ENCODE measurements at places on chromosomes 13 and 19.

- no peak for DNase-seq
Measured at GRCh38 chr19:39709026-39709872, 5.0 kb downstream of the LGALS14 start.

DNA sequence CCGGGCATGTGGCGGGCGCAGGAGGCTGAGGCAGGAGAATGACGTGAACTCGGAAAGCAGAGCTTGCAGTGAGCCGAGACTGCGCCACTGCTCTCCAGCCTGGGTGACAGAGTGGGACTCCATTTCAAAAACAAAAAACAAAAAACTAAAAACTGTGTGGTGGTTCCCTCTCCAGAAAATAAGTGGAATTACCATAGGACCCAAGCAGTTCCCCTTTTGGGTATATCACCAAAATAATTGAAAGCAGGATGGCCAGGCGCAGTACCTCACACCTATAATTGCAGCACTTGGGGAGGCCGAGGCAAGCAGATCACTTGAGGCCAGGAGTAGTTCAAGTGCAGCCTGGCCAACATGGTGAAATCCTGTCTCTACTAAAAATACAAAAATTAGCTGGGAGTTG is 15.7 kb upstream of the LDLR start:
- no peak for DNase-seq

DNA sequence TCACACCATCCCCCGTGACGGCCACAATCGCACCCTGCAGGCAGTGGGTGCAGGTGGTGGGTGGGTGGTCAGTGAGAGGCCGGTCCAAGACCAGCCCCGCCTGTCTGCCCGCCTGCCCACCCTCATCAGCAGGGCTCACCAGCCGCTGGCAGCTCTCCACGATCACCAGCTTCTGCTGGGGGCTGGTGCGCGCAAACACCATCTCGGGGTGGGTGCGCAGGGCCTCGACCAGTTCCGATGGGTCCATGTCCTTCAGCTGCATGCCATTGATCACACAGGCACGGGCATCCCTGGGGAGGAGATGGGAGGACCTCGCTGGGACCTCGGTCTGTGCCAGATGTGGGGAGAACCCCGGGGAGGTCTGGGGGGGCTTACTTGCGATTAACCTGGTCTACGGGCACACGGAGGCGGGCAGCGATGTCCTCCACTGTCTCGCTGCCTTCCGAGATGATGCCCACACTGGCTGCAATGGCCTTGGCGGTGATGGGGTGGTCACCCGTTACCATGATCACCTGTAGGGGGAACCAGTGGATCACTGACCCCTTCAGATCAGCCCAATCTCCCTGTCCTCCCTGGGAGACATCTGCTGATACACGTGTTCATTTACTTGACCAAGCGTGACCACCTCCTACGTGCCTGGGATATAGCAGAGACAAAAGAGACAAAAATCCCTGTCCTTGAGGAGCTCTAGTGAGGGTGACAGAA is 8.0 kb downstream of the ATP4A start:
- peak; percentile 44 for DNase-seq

DNA sequence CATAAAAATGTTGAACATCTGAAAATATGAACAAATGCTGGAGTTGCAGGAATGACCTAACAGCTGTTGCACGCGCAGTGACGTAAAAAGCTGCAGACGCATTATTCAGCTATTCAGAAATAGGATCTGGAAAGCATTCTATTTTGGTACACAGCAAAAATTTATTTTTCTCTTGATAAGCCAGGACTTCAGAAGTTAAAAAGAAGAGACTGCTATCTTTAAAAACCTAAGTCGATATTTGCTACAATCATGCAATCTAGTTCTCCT is 36.9 kb upstream of the STARD13 start:
- peak; percentile 87 for DNase-seq

DNA sequence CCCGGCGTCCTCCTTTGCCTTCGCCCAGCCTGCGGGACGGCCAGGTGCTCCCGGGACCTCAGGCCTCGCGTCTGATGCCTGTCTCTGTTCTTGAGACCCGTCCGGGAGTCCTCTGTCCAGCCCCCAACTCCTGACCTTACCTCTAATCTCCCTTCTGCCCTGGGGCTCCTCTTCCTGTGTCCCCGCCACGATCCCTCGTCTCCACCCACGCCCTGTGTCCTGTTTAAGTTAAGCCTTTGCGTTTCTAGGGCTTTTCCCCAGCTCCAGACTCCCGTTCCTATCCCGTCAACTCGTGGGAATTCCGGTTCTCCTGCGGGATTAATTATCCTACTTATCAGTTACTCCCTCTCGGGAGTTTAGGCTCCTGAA is 686 bp downstream of the LENG8 start:
- DNase-seq: peak; percentile 78

DNA sequence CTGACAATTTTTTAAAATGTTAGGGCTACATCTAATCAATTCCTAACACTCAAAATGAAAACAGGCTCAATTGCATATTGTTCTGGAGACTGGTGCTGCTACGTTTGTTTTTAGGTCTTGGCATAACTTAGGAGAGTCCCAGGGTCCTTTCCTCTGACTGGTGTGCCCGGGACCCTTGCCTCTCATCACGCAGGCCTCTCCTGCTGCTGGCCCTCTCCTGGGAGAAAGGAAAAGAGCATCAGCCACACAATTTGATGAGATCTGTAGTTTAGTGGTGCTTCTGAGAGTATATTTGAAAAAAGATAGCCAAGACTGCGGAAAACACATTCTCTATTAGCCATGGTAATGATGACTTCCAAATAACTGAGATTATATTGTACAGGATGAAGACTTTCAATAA is 380.0 kb downstream of the KLF12 start:
- DNase-seq: no peak

Data from GM23248 (cell line).